Large intestine (tissue), 12 donors: ENCODE measurements at places on chromosomes 5 and 9.

- no peak for DNase-seq
Observed at GRCh38 chr5:134503088-134503936, 22.2 kb upstream of the JADE2 start.

DNA sequence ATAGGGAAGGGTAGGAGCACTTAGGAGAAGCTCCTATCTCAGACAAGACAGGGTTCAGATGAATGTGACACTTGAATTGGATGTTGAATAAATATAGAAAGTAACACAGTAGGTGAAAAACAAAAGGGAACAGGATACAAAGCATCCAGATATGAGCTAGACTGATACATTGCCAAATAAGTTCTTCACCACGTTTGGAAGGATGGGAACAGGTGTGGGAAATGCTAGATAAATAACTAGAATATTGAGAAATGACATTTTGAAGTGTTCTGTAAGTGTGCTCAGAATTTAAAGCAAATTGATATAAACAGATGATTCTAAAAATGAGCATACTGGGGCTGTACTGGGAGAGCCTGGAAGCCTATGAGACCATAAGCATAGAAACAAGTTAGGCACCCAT lies 340.1 kb upstream of the PRR16 start:
- no peak for DNase-seq

- DNase-seq: no peak
Observed at GRCh38 chr9:112180387-112180881, 5.3 kb upstream of the SUSD1 start.

- no peak for DNase-seq
Observed at GRCh38 chr5:167205881-167206280, 1085.6 kb upstream of the WWC1 start.

DNA sequence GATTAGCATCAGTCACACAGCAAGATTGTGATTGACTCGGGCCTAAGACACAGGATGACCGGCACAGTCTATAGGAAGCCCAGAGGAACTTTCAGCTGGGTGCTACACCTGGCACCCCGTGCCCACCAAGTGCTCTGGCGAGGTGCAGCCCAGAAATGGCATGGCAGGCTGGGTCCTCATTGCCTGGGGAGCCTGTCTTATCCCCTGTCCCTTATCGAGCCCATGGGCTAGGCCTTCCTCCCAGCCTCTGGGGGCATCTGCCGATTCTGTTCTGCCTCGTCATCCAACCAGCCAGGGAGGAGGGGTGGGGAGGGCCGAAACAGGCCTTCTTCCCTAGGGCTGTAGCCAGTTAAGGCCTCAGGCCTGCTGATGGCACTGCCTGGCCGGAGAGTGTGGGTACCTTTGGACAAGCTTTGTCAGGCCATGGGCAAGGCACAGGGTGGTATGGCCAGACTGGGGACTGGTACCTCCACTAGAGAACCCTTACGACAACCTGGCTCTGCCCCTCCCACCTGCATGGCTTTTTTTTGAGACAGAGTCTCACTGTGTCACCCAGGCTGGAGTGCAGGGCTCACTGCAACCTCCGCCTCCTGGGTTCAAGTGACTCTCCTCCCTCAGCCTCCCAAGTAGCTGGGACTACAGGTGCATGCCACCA lies 1.6 kb downstream of the GRK6 start:
- DNase-seq: no peak

DNA sequence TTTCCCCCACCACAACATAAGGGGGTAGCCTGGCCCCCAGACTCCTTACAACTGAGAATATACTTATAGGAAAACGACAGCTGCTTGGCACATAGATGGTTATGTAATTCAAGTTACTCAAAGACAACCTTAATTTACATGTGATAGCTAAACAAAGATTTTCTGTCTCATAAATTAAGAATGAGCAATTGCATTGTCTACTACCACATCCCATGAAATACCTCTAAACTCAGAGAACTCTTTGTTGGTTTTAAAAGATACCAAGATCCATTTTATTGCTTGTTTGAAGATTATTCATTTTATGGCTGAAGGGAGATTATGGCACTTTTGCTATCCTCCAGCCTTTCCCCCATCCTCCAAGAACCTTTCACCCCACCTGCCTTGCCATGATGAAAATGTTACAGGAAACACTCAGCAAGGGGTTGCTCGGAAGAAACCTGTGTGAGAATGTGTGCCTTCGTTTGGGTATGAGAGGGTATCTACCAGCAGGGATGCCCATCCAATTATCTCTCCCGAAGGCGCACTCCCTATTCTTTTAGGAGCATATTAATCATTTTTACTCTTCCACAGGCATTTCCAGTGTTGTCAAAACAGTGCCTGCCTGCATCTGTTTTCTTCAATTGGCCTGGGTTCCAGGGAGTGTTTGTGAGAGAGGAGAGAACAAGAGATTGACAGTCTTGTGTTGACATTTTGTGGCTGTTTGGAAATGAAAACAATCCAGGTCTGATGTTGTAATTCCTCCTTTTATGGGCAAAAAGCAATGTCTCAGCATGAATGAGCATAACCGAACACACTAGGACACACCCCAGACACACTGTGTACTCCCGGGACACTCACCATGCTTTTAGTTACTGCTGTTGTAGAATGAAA lies 208.0 kb upstream of the ANKRD55 start:
- DNase-seq: peak; percentile 87

DNA sequence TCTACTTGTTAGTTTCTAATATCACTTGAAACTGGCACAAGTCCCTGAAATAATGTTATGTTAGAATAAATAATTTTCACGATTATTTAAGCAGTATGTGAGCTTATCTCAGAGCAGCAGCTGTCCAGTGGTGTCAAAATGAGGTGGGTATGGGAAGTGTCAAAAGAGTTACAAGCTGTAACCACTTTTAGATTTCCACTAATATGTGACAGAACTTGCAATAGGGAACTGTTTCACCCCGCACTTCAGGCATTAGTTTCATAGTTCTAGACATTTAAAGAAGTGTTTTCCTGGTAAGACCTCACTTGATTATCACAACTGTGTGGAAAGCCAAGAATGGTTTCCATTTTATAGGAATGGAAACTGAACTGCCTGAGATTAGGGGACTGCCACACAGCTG lies 2.9 kb upstream of the ISCA1 start:
- no peak for DNase-seq

DNA sequence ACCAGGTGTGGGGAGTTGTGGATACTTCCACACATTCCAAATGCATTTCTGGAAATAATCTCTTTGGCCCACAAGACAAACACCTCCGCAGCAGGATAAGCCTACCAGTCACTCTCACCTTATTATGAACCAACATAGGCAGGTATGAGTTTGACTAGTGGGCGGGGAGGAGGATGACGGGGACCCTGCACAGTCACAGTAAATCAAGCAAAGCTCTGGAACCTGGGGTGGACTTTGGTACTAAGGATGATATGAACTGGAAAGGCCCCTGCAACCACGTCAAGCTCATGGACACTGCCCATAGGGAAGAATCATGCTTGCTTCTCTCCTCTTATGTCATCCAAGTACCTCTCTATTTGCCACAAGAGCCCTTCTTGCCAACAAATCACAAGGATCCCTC lies 259.4 kb downstream of the HSPA4 start:
- peak; percentile 46 for DNase-seq

- DNase-seq: no peak
Observed at GRCh38 chr5:150146862-150147601, 8.6 kb downstream of the PDGFRB start.

DNA sequence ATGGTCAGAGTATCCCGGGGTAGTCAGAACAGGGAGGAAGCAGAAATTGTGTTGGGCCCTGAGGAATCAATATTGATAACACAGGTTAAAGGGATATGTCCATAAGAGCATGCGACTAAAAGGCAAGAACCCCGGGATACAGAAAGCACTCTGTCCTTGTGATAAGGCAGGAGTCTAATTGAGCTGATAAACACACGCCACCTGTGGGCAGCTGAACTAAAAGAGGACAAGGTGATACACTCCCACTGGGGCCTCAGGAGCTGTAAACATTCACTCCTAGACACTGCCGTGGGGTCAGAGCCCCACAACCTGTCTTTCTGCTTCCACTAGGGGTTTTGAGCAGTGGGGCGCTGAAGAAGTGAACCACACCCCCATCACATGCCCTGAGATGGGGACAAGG lies 144.7 kb upstream of the MPDZ start:
- no peak for DNase-seq

- DNase-seq: no peak
Observed at GRCh38 chr5:20305463-20305862, 317.5 kb upstream of the CDH18 start.

DNA sequence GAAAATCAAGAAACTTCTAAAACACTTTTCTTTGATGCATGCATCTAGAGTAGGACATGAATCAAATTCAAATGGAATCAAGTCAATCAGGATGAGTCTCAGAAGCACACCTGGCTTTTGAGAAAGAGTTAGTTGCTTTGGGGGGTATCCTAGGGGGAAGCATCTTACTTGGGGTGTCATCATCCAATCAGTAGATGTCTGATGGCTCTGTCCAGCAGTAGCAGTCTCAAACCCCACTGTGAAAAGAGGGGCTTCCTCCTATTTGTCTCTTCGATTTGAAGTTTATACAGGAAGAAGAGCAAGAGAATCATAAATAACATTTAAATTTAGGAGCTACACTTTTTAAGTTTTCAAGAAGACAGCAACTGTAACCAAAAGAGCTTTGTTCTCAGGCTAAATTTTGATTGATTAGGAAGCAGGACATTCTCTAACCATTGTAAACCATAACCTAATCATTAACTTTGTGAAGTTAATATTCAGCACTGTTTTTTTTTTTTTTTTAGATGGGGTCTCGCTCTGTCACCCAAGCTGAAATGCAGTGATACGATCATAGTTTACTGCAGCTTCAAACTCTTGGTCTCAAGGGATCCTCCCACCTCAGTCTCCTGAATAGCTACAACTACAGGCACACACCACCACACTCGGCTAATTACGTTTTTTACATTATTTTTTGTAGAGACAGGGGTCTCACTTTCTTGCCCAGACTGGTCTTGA lies 614.7 kb downstream of the CSNK1G3 start:
- DNase-seq: no peak

DNA sequence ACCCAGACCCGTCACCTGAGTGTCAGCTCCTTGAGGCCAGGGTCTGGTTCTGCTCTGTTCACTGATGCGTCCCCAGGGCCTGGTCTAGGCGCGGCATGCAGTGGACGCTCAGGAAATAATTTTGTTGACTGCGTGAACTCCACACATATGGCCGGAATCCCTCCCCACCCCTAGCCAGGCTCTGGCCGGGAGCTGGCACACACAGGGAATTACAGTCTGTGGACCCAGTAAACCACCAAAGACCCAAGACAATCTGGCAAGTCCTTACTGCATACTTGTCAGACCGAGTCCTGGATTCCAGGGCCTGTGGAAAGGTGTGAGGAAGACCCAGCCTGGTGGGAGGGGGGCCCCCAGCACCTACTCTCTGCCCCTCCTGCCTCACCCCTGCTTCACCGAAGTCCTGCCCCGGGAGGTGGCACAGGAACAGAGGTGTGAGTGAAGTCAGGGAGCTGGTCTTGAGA lies 113.0 kb upstream of the IER5L start:
- DNase-seq: no peak

GRCh38 chr5:415928-416635 lies 26.9 kb upstream of the EXOC3 start:
- DNase-seq: no peak

DNA sequence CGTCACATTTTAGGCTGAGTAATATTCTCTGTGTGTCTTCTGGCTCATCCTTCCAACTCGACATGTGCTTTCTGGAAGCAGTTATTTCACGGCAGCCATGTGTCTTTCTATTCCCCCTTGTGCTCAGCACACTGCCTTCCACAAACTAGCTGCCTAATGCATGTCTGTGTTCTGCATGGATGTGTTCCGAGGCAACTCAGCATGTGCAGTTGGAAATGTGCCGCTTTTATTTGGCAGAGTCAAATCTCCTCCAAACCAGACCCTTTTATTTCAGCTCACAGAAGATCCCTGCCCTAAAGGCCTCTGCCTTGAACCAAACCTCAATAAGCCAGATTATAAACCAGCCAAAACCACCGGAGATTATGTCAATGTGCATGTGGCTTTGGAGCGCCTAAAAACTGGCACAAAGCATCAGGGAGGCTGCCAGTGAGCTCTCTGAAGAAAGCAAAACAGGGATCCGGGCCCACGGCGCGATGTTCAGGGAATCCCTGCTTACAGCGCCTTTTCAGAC lies 360.2 kb downstream of the DEPDC1B start:
- DNase-seq: no peak

GRCh38 chr5:151663617-151664293 lies 23.0 kb downstream of the SPARC start:
- DNase-seq: no peak

DNA sequence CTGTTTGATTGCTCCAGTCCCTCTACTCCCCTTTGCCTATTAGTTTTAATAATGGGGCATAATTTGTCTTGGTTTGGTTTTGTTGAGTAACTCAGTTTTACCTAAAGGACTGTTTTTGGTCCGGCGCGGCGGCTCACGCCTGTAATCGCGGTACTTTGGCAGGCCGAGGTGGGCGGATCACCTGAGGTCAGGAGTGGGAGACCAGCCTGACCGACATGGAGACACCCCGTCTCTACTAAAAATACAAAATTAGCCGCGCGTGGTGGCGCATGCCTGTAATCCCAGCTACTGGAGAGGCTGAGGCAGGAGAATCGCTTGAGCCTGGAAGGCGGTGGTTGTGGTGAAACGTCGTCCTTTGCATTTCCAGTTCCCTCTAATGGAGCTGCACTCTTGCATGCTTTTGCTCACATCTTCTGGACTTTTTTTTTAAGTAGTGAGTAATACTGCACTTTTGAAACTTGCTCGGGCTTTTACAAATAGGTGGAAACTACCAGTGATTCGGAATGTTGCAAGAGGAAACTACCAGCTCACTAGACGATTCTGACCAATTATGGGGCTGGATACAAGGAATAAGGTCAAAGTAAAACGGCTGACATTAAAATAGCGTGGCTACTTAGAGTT lies 721 bp upstream of the MAML1 start:
- no peak for DNase-seq

DNA sequence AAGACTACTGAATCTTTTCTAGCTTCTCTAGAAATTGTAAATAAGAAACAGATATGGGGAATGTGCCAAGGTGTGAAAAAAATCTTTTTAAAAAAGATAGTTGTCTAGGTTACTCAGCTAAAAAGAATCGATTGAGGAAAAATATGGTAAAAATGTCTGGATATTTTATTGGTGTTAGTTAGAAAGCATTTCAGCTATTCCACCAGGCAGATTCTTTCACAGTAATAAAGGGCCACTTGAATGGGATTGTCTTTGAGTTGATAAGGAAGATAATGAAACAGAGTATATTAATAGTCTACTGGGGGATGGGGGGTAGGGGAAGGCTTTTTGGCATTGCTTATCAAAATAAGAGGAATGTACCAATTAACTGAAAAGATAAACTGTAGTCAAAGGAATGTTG lies 51.9 kb downstream of the SLIT3 start:
- no peak for DNase-seq
